ENCODE measurements at places on chromosomes 7 and 10.

DNA sequence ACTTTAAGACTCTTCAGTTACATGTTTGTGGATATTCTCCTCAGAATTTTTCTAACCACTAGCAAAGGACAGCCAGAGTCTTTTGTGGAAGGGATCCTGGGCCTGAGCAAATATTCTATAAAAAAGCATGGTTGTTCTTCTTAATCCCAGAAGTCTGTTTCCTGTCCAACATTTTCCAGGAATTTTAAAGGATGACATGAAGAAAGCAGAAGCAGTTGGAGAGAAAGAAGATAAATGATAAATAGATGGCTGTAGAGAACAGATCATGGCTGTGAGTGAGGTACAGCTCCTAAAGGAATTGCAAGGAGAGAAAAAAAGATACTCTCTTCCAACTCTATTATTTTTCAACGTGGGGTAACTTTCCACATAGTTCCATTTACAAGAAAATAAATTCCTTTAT is 91.8 kb upstream of the STEAP4 start:
- no peak for DNase-seq

GRCh38 chr10:70985824-70986622 is 97.7 kb upstream of the PCBD1 start:
- no peak for DNase-seq

DNA sequence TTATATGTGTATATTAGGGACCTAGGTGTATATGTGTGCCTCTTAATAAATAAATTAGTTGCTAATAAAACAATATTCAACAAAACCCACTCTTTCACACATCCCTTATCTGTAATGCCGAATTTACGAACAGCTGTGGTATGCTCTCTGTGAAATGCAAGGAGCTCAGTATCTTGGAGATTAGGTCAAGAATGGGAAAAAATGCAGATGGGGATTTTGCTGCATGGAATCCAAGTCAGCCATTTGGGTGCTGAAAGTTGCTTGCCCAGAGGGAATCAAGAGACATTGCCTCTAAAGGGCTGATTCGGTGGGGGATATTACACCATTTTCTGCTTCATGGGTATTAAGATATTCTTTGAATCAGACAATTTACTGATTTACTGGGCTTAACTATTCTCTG is 93.5 kb downstream of the CREB5 start:
- no peak for DNase-seq

- DNase-seq = no peak
These were observed 10.1 kb downstream of the ELFN1 start for GRCh38 chr7:1679966-1680730.

All from AG04449 (cell line).